ENCODE measurements at places on chromosomes 6 and 20. TPM values are rescaled to one million over a fixed set of nuclear protein-coding genes. Genes with fewer than 3 reads are reported as not detected.
A peak's percentile ranks its signal among the peaks of the same experiment; 100 is the strongest.

- no peak for DNase-seq
- H3K4me1 ChIP-seq: peaks cover 16% of the 10 kb centered on the region
- peaks cover 66% of the 10 kb centered on the region for H3K27me3 ChIP-seq
- H3K36me3 ChIP-seq: no peaks in the 10 kb centered on the region
- peak within 1 kb of the TSS; percentile 59 for H3K27ac ChIP-seq
- H3K4me3 ChIP-seq: peak within 1 kb of the TSS; percentile 57
Observed at GRCh38 chr6:1609648-1610496, at the start of gene FOXC1. TSS of gene FOXC1 (plus strand) at chr6:1609915. CDS start at chr6:1610446, 531 bp downstream.

- no peak overlapping the region for H3K27ac ChIP-seq
- no peaks in the 10 kb centered on the region for H3K27me3 ChIP-seq
- no peak for DNase-seq
- H3K4me1 ChIP-seq: peaks cover 22% of the 10 kb centered on the region
Observed at GRCh38 chr6:15411766-15412165, 165.9 kb downstream of the JARID2 start.

GRCh38 chr6:47209632-47210031 lies 100.1 kb downstream of the TNFRSF21 start:
- no peak overlapping the region for H3K27ac ChIP-seq
- peaks cover 2% of the 10 kb centered on the region for H3K36me3 ChIP-seq
- H3K4me3 ChIP-seq: no peak overlapping the region

DNA sequence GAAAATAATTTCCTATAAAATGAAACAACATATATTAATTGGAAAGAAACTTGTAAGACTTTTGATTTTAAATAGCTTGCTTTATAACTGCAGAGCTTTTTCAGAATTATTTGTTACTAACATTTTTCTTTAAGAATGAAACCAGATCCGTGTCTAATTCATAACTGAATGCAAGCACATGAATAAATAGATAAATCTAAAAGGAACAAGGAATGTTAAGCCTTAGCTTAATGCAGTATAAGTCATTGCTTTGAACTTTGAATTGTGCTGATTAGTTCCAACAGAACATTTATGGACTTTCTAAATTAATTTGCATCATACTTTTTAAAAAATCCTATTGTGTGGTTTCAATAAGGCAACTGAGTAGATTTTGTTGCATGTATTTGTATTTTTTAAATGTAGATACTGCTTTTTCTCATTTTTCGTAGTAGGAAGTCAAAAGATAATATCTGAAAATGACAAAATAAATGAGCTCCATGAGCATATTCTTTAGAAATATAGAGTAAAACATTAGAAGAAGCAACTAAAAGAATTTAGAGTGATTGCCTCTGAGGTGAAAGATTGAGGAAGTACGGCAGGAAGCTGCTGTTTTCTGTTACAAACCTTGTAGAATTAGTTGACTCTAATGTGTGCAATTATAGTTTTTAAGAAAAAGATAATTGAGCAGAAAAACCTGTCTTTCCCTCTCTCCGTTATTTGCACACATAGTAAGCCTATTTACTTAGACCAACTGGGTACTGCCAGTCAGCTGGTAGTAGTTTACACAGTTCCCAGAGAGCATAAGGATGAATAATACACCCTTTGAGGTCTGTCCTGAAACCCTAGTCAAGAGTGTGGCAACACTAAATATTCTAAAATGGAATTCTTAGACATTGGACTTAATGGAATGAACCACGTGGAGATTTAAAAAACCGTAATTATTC lies 32.6 kb upstream of the SLC35D3 start:
- DNase-seq: no peak
- peaks cover 4% of the 10 kb centered on the region for H3K36me3 ChIP-seq
- H3K27me3 ChIP-seq: peaks cover 32% of the 10 kb centered on the region

- H3K4me3 ChIP-seq: no peak overlapping the region
- no peak overlapping the region for H3K27ac ChIP-seq
- H3K36me3 ChIP-seq: peaks cover 17% of the 10 kb centered on the region
- no peak for DNase-seq
- H3K4me1 ChIP-seq: peaks cover 3% of the 10 kb centered on the region
- H3K27me3 ChIP-seq: no peaks in the 10 kb centered on the region
Observed at GRCh38 chr6:14467591-14467990, 350.0 kb downstream of the CD83 start.

The SNRPB2 gene
- total RNA-seq: 67.2 TPM
